ENCODE measurements at places on chromosomes 6 and 20. TPM values are rescaled to one million over a fixed set of nuclear protein-coding genes. Genes with fewer than 3 reads are reported as not detected.

DNA sequence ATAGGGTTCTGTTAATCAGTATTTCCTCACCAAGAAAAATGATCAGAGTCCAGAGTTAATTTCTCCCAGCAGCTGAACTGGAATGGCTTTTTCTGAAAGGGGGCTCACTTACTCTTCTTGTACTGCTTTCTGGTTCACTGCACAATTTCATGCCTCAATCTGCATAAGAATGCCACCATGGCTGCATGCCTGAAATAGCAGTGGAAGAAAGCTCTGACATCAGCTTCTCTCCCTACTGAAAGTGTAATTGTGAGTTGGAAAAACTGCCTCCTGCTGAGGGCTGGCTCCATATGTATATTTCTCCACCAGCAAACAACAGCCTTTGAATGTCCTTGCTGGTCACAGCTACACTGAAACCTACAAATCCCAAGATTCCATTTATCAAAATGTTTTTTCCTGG, 1027.2 kb upstream of the GJE1 start:
- no peak for DNase-seq

- DNase-seq: no peak
These were observed 5.9 kb downstream of the SLC22A1 start for GRCh38 chr6:160127270-160128124.

- DNase-seq: no peak
These were observed 1.8 kb upstream of the PXDC1 start for GRCh38 chr6:3753228-3753835.

DNA sequence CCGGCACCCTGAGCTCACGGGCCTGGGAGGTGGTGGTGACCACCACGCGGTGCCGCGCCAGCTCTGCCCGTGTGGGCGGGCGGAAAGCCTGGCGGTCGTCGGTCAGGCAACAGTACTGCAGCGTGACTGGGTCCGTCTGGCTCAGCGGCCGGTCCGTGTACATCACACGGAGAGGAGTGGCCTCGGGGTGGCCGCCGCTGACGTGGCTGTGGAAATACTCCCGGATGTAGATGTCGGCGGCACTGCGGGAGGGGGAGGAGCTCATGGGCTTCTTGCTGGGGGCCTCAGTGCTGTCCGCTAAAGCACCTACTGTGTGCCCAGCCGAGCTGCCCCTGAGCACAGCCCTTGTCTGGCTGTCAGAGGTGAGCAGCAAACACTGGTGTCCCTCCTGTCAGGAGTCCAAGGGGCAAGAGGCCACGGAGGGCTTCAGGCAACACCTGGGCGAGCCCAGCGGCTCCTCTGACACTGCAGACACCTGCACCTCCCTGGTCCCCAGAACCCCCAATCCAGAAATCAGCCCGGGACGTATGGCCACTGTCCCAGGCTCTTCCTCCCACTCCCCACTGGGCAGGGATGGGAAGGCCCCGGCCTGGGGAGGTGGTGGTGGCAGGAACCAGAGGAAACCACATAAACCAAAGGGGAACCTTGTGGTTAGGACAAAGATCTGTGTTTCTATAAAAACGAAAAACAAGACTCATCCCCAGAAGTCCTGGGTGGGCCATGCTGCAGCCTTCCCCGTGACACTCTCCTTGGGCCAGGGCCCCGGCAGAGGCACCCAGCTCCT, 6.5 kb downstream of the HELZ2 start:
- no peak for DNase-seq

GRCh38 chr6:169587975-169588374, 113.9 kb downstream of the WDR27 start:
- DNase-seq: no peak

GRCh38 chr6:71392276-71392675, 103.7 kb downstream of the OGFRL1 start:
- DNase-seq: no peak

DNA sequence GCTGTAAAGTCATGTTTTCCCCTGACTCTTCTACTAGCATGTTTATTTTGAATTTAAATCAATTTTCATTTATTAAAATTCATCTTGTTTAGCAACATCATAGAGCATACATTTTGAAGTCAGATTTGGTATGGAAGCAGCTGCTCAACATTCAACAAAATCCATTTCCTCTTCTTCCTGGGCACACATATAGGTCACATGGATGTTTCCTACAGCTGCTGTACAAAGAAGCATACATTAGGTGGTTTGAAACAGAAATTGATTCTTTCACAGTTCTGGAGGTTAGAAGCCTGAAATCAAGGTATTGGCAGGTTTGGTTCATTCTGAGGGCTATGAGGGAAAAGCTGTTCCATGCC, 495.2 kb downstream of the RFPL4B start:
- no peak for DNase-seq

RBPJL gene
- 0.26 TPM for polyA plus RNA-seq

MYLIP gene
- 45.0 TPM for polyA plus RNA-seq

VWA7 gene
- polyA plus RNA-seq: 2.7 TPM

CRIP3 gene
- polyA plus RNA-seq: 34.3 TPM
